Lower lobe of right lung (tissue), 2 donors: ENCODE measurements at places on chromosomes 11 and 22. TPM values are rescaled to one million over a fixed set of nuclear protein-coding genes. Genes with fewer than 3 reads are reported as not detected.

Gene KRTAP5-8
- total RNA-seq, result not detected

Gene LMO1
- not detected for total RNA-seq

Gene CDON
- 18.5 TPM for total RNA-seq

- DNase-seq, result no peak
Measured at GRCh38 chr11:5899534-5899933, 6.5 kb downstream of the OR52E5 start.

DNA sequence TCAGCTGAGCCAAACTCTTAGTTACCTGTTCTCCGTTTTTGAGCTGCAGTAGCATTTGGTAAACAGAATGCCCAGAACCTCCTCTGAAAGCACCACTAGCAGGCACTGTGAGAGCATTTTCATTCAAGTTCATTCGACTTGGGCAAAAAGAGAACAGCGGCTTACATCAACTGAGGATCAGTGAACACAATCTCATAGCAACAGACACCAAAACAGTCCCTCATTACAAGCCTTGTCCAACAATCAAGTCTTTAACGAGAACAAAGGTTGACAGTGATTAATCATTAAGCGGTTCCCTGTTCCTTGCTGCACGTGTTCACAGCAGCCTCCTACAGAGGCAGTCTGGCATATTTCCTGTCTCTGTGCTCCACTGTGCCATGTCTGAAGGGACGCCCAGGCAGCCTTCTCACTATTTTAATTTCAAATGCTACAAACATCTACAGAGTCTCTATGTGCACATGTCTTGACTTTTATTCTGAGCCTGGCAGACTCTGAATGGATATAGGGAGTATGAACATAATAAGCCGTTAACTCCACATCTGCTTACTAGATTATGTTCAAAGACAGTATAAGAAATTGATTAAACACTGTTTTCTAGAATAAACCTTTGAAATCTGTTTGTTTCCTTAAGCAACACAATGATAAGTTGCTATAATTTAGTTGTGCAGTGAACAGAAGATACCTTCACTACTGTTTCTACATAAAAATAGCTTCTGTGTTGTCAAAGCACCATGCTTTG is 88.3 kb upstream of the MTMR2 start:
- DNase-seq, result peak; percentile 49
